ENCODE measurements at places on chromosomes 12 and 14. TPM values are rescaled to one million over a fixed set of nuclear protein-coding genes. Genes with fewer than 3 reads are reported as not detected.

GRCh38 chr12:6369916-6370575 is 5.3 kb downstream of the SCNN1A start:
- no peak for DNase-seq

The LUM gene
- polyA plus RNA-seq, result 0.23 TPM

DNA sequence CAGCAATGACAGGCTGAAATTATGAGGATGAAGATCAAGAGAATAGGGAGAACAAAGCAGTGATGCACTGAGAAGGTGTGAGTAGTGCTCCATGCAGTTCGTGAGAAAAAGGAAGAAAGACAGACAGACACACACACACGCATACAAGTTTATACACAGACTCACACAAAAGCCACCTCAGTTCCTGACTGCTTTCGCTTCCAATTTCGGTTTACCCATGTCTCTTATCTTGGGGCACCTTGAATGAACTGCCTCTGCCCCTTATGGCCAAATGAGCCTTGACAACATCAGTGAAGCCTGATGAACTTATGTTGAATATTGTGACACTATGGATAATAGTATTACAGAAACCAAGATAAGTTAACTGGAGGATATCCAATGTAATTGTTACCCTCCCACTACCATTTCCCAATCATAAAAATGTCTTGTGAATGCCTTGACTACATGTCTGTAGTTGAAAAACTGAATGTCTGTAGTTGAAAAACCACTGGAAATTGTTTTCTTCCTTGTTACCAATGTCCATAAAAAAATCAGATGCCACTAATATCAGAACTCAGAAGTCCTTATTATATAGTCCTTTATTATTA is 380.4 kb upstream of the DDHD1 start:
- no peak for DNase-seq

The FCF1 gene
- 23.2 TPM for polyA plus RNA-seq

DNA sequence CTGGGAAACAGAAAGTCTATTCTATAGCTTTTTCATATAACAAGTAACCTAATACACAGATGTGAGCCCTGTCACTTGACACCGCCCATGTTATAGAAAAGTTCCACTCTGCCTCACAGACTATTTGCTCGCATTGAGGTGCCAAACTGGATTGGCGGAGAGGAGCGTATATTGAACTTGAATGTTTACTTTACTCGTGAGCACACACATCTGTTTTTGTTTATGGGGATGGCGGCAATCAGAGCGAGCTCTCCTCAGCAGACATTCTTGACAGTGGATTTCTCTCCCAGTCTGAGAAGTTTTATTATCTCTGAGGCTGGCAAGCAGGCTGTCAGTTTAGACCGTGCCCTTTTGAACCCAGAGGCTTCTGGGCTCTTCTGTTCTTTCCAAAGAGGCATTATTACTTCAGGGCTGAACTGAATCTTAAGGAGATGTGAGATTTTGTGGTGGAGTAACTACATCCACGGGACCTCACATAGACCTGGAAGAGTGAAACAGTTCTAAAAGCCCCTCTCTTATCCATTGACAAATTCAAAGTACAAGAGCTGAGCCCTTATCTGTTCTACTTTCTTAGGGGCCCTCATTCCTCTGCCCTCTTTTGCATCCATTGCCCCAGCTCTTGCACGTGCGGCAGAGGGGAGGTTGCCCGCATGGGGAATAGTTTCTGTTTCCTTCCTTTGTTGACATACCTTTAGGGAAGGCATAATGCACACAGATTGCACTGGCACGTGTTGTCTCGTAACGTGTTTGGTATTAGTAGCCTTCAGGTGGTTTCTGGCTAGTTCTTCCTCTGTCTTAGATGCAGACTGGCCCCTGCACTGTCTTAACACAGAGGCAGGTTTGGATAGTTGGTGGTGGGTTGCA is 68.2 kb downstream of the DRAM1 start:
- no peak for DNase-seq

DNA sequence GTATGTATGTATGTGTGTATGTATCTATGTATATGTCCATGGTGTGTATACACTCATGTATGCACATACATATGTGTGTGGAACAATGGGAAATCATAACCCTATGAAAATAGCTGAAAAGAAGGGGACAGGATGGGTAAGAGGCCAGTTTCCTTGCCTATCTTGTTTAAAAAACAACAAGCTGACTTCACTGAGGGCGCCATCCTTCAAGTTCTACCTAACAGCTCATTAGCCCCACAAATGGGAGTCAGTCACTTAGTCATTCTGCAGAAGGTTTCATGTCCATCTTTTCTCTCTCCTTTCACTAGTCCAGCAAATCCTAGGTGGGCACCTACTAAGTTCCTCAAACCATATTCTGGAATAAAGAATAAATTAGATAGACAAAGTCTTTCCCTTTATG is 14.7 kb downstream of the STON2 start:
- DNase-seq, result no peak

DNA sequence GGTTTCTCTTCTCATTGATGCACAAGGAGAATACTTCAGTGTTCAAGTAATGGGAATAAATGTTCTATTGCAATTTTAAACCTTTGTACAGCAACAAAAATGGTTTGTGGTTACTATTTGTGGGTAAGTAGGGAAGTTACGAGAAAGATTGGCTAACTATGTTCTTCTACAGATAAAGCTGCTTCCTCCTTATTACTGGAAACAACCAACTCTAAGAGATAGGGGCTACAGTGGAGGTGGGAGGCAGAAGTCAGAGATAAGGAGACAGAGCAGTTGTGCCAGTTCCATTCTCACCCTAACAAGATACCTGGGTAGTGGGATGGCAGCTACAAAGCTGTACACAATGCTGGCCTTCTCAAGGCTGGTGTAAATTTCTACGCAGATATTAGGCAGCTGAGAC is 16.2 kb downstream of the NOXRED1 start:
- DNase-seq, result no peak

The LTBR gene
- 0.24 TPM for polyA plus RNA-seq

The ACSM4 gene
- not detected for polyA plus RNA-seq

DNA sequence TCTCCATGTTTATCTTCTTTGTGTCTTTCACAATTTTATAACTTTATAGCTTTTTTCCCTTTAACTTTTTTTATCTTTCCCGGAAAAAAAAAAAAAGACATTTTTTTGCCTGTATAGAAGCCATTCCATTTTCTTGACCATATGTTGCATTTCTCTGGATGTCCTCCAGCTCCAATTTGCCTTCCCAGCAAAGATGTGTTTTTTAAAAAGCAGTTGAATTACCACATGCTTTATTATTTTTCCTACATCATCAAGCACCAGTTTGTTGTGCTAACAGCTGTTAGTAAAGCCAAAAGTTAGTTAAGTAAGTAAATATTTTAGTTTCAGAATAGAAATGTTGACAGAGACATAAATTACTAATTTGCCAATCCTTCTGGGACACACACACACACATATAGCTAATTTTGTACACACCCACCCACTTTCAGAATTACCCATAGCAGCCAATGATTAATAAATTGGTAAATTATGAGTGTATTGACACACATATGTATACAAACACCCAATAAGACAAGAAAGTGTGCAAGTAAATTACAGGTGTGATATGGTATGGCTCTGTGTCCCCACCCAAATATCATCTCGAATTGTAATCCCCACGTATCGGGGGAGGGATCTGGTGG is 118.3 kb downstream of the SLC38A6 start:
- DNase-seq, result no peak

- no peak for DNase-seq
These were observed 39.8 kb downstream of the BAZ2A start for GRCh38 chr12:56590237-56590830.

GRCh38 chr12:70069221-70070105 is 173.8 kb upstream of the CNOT2 start:
- no peak for DNase-seq

The HOXC11 gene
- not detected for polyA plus RNA-seq
